ENCODE measurements at places on chromosomes 5 and 9. TPM values are rescaled to one million over a fixed set of nuclear protein-coding genes. Genes with fewer than 3 reads are reported as not detected.

GABRB2 gene
- total RNA-seq, result 0.81 TPM

WDR31 gene
- total RNA-seq, result 0.46 TPM

TICAM2 gene
- total RNA-seq, result 4.5 TPM

ANKRD34B gene
- not detected for total RNA-seq

C8G gene
- not detected for total RNA-seq

SOX30 gene
- not detected for total RNA-seq

WASHC1 gene
- total RNA-seq, result 2.7 TPM

CTSV gene
- 10.7 TPM for total RNA-seq

CXXC5 gene
- 46.9 TPM for total RNA-seq

SETD9 gene
- 24.5 TPM for total RNA-seq

GRXCR2 gene
- total RNA-seq, result not detected

ADGRD2 gene
- total RNA-seq, result not detected

CACFD1 gene
- 2.5 TPM for total RNA-seq

PDCD1LG2 gene
- 1.9 TPM for total RNA-seq

TNC gene
- 45.0 TPM for total RNA-seq

SPINK13 gene
- not detected for total RNA-seq

LCN6 gene
- not detected for total RNA-seq

ACO1 gene
- 25.5 TPM for total RNA-seq

LOX gene
- total RNA-seq, result 19.2 TPM

DIRAS2 gene
- total RNA-seq, result 0.23 TPM

FOXD4L6 gene
- not detected for total RNA-seq

SPAG8 gene
- total RNA-seq, result 0.99 TPM

YIPF5 gene
- 122 TPM for total RNA-seq

SOHLH1 gene
- total RNA-seq, result not detected

CCNO gene
- total RNA-seq, result 2.4 TPM

IFNA13 gene
- not detected for total RNA-seq

SLCO6A1 gene
- total RNA-seq, result not detected

TEX48 gene
- not detected for total RNA-seq

ISL1 gene
- 4.6 TPM for total RNA-seq

ALDOB gene
- total RNA-seq, result not detected

ACTBL2 gene
- total RNA-seq, result 6.7 TPM

SPINK7 gene
- total RNA-seq, result not detected

PHAX gene
- total RNA-seq, result 75.1 TPM

PTGES2 gene
- 37.0 TPM for total RNA-seq

IL13 gene
- not detected for total RNA-seq

DMRT2 gene
- 0.77 TPM for total RNA-seq

DPYSL3 gene
- 65.2 TPM for total RNA-seq

ZNF454 gene
- total RNA-seq, result 0.72 TPM

RAI14 gene
- 27.5 TPM for total RNA-seq

SIL1 gene
- 58.1 TPM for total RNA-seq

PTGER4 gene
- total RNA-seq, result 7.9 TPM

ARL14EPL gene
- total RNA-seq, result not detected

NFIL3 gene
- total RNA-seq, result 7.5 TPM

PROB1 gene
- total RNA-seq, result not detected

BASP1 gene
- 142 TPM for total RNA-seq

UBE2QL1 gene
- 0.64 TPM for total RNA-seq

IL4 gene
- not detected for total RNA-seq
